ENCODE measurements at places on chromosomes 6 and 20. TPM values are rescaled to one million over a fixed set of nuclear protein-coding genes. Genes with fewer than 3 reads are reported as not detected.

DYNLRB1 gene
- 161 TPM for total RNA-seq

PLCB4 gene
- 21.0 TPM for total RNA-seq

HLA-DOB gene
- total RNA-seq: not detected

ITCH gene
- 50.2 TPM for total RNA-seq

ARG1 gene
- total RNA-seq: not detected

ECHDC1 gene
- 85.6 TPM for total RNA-seq

HLA-DQA2 gene
- 0.36 TPM for total RNA-seq

COL20A1 gene
- not detected for total RNA-seq

LY86 gene
- 5.9 TPM for total RNA-seq

PRL gene
- not detected for total RNA-seq

TTK gene
- total RNA-seq: 0.16 TPM

SYNDIG1 gene
- total RNA-seq: not detected

COL10A1 gene
- total RNA-seq: not detected

SRSF12 gene
- total RNA-seq: 0.82 TPM

IPCEF1 gene
- 0.28 TPM for total RNA-seq

TINAG gene
- total RNA-seq: not detected

TRIM38 gene
- 7.5 TPM for total RNA-seq

CLPSL2 gene
- not detected for total RNA-seq

NOX3 gene
- total RNA-seq: not detected

SLC12A5 gene
- not detected for total RNA-seq

NECAB3 gene
- 48.5 TPM for total RNA-seq

CRISP2 gene
- total RNA-seq: not detected

NRN1 gene
- total RNA-seq: 8.6 TPM

ZNF334 gene
- total RNA-seq: 5.7 TPM

CAGE1 gene
- not detected for total RNA-seq

PERP gene
- 35.0 TPM for total RNA-seq

OXT gene
- total RNA-seq: not detected

HLA-DMB gene
- total RNA-seq: 10.2 TPM

FBXO30 gene
- 40.7 TPM for total RNA-seq

RSPH9 gene
- total RNA-seq: not detected

LCA5 gene
- 5.0 TPM for total RNA-seq

MCHR2 gene
- total RNA-seq: not detected

PDYN gene
- not detected for total RNA-seq

C2 gene
- 4.9 TPM for total RNA-seq

STX11 gene
- 5.6 TPM for total RNA-seq

CST11 gene
- not detected for total RNA-seq

PRR18 gene
- total RNA-seq: not detected

LY6G6F gene
- not detected for total RNA-seq

PHACTR3 gene
- 1.4 TPM for total RNA-seq

BHLHE23 gene
- not detected for total RNA-seq

ERVFRD-1 gene
- not detected for total RNA-seq

PTGIS gene
- 55.3 TPM for total RNA-seq

WFDC5 gene
- not detected for total RNA-seq

MATN4 gene
- total RNA-seq: not detected

HTR1E gene
- total RNA-seq: not detected

DCBLD1 gene
- total RNA-seq: 5.8 TPM

KATNA1 gene
- 17.5 TPM for total RNA-seq

KCNQ5 gene
- 1.1 TPM for total RNA-seq

AVP gene
- not detected for total RNA-seq

AIF1 gene
- total RNA-seq: 12.5 TPM

ANKRD66 gene
- not detected for total RNA-seq

PGC gene
- not detected for total RNA-seq

RALGAPB gene
- total RNA-seq: 33.4 TPM

Data from sigmoid colon (tissue), 7 donors.